ENCODE measurements at places on chromosomes 11 and 22. TPM values are rescaled to one million over a fixed set of nuclear protein-coding genes. Genes with fewer than 3 reads are reported as not detected.

OR4C6 gene
- not detected for total RNA-seq

DDI1 gene
- not detected for total RNA-seq

SLC22A9 gene
- not detected for total RNA-seq

SHANK3 gene
- total RNA-seq, result 54.3 TPM

KRTAP5-2 gene
- not detected for total RNA-seq

KMT2A gene
- total RNA-seq, result 67.2 TPM

CHRM1 gene
- total RNA-seq, result not detected

NCR3LG1 gene
- 25.0 TPM for total RNA-seq

All from thoracic aorta endothelial cell (primary cell).